ENCODE measurements at places on chromosomes 12 and 14. TPM values are rescaled to one million over a fixed set of nuclear protein-coding genes. Genes with fewer than 3 reads are reported as not detected.

DNA sequence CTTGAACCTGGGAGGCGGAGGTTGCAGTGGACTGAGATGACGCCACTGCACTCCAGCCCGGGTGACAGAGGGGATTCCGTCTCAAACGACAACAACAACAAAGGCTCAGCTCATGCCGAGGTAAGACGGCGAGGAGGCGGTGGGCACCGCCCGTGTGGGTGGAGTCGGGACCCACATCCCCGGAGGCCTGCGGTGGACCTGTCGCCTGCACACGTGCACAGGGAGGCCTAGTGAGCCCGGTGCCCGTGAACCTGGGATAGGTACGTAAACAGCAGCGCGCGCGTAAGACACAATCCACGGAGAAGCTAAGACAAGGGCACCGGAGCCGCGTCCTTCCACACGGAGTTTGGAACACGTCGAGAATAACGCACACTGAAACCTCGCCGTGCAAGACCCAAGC lies 78.7 kb downstream of the GALNT9 start:
- DNase-seq = no peak
- H3K27ac ChIP-seq = no peak overlapping the region
- no peaks in the 10 kb centered on the region for H3K27me3 ChIP-seq

DNA sequence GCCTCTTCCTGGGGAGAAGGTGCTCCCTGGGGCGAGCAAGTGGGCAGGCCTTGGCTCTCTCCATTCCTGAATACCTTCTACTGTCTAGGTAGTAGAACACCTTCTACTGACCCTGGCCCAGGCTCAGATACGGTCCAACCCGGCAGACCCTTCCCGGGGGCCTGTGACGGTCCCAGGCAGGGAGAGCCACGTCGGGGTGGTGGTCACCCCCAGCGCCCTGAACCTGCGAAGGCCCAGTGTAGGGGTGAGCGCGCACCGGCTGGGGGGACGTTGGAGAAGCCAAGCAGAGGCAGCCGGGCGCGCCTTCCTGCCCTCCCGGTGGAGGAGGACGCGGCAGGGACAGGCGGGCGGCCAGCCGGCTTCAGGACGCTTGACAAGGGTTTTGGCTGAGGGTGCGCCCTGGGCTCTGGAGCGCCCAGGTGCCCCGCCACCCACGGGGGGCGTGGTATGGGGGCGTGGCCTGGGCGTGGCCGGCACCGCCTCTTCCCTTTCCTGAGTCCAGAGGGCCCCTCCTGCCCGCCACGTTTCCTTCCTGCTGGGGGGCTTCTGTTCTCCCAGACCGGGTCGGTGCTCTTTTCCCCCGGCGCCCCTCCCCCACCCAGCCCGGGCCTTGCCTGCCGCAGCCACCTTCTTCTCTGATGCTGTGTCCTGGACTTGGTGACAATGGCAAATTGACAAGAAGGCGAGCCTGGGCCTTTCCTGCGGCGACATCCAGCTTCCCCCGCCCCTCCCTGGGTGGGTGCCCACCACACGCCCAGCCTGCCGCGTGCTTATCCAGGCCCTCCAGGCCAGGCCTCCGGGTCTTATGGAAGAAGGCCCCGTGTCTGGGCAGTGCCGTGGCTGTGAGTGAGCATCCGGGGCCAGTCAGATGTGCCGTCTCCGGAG lies 24.5 kb upstream of the PPP1R13B start:
- peak; percentile 90 for DNase-seq
- peak overlapping the region; percentile 21 for H3K4me3 ChIP-seq
- no peaks in the 10 kb centered on the region for H3K27me3 ChIP-seq
- no peaks in the 10 kb centered on the region for H3K36me3 ChIP-seq
- H3K27ac ChIP-seq = no peak overlapping the region

Gene GNG2
- 17.9 TPM for total RNA-seq

Gene UNC79
- 2.5 TPM for total RNA-seq

Gene EPS8
- 4.6 TPM for total RNA-seq

Gene SPRYD4
- 4.3 TPM for total RNA-seq
